ENCODE measurements at places on chromosomes 2 and 18. TPM values are rescaled to one million over a fixed set of nuclear protein-coding genes. Genes with fewer than 3 reads are reported as not detected.
A peak's percentile ranks its signal among the peaks of the same experiment; 100 is the strongest.

The ITGA6 gene
- total RNA-seq, result 27.1 TPM

- DNase-seq, result no peak
- H3K4me1 ChIP-seq, result no peaks in the 10 kb centered on the region
- no peaks in the 10 kb centered on the region for H3K27me3 ChIP-seq
- H3K27ac ChIP-seq, result no peak overlapping the region
- H3K36me3 ChIP-seq, result no peaks in the 10 kb centered on the region
Observed at GRCh38 chr18:36602620-36603019, 226.2 kb downstream of the TPGS2 start.

DNA sequence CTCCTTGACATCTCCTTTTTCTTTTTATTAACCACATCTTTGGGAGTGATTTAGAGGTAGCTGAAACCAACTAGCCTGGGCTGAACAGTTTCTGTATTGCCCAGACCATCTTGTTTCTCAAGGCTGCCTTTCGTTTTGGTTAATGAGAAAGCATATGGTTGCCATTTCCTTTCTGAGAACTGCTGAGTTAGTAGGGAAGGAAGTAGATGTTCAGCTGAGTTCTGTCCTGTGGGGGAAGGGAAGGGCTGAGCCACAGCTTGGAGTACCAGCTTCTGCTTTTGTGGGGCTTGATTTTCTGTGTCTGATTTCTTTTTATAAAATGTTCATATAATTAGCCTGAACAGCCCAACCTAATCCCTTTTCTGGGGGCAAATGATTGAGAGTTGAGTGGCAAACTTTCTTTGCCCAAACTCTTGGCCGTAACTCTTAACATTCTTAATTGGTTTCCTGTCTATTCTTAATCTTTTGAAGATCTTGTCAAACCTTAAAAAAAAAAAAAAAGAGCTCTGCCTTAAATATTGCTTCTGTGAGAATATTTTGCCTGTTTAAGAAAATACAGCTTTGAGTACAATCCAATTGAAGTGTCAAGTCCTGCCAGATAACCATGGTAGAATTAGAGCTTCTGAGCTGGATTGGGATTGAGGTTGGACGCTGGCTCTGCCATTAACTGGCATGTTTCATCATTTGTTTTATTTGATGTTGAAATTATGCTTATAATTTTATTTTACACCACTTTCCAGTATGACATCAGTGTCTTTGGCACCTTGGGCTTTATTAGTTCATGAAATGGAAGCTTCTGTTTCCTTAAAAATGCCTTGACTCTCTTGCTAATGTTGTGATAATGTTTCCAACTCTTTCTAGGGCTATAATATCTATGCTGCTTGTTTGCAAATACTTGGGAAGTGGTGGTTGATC lies 1.9 kb upstream of the NABP1 start:
- peaks cover 4% of the 10 kb centered on the region for H3K4me1 ChIP-seq
- H3K4me3 ChIP-seq, result no peak overlapping the region
- no peaks in the 10 kb centered on the region for H3K27me3 ChIP-seq
- peak overlapping the region; percentile 91 for H3K27ac ChIP-seq

- H3K4me3 ChIP-seq, result no peak overlapping the region
- no peak for DNase-seq
- peaks cover 2% of the 10 kb centered on the region for H3K4me1 ChIP-seq
- H3K27ac ChIP-seq, result no peak overlapping the region
- no peaks in the 10 kb centered on the region for H3K36me3 ChIP-seq
- H3K27me3 ChIP-seq, result no peaks in the 10 kb centered on the region
Observed at GRCh38 chr2:113282747-113283533, 4.2 kb upstream of the PAX8 start.

The MYO7B gene
- 0.23 TPM for total RNA-seq

GRCh38 chr18:34583895-34584294 lies 126.2 kb upstream of the DTNA start:
- no peak overlapping the region for H3K27ac ChIP-seq
- no peak for DNase-seq
- H3K27me3 ChIP-seq, result no peaks in the 10 kb centered on the region
- H3K36me3 ChIP-seq, result no peaks in the 10 kb centered on the region
- H3K4me3 ChIP-seq, result no peak overlapping the region
- H3K4me1 ChIP-seq, result no peaks in the 10 kb centered on the region

DNA sequence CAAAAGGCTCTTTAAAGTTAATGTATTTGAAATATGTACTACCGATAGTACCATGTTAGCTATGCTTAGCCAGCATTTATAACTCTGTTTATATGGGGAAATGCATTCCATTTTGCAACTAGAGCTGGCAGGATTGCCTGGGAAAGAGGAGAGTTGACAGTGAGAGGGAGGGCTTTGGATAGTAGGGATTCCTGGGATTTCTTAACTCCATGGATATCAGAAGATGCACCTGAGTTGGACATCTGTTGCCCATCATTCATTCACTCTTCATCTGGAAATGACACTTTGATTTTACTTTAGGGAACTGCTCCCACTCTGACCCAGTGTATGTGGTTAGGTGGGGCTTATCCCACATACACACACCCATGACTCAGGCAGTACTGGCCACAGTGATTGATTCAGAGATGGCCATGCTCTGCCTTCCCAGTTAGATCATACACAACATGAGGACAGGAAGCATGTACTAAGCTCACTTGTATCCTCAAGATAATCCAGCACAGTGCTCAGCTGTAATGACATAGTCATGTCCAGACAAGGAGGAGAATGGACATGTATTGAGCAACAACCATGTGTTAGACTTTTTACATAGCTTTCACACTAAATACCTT lies 248.8 kb downstream of the MREG start:
- no peaks in the 10 kb centered on the region for H3K4me1 ChIP-seq
- no peak overlapping the region for H3K27ac ChIP-seq
- no peaks in the 10 kb centered on the region for H3K27me3 ChIP-seq
- H3K4me3 ChIP-seq, result no peak overlapping the region
- H3K36me3 ChIP-seq, result no peaks in the 10 kb centered on the region

The NYAP2 gene
- total RNA-seq, result not detected

Data from ovary (tissue), 10 donors.